ENCODE measurements at places on chromosomes 7 and 10.

GRCh38 chr10:121099592-121099991 lies 248.4 kb downstream of the WDR11 start:
- DNase-seq: no peak

GRCh38 chr7:98619450-98620321 lies 2.6 kb downstream of the NPTX2 start:
- DNase-seq: no peak

DNA sequence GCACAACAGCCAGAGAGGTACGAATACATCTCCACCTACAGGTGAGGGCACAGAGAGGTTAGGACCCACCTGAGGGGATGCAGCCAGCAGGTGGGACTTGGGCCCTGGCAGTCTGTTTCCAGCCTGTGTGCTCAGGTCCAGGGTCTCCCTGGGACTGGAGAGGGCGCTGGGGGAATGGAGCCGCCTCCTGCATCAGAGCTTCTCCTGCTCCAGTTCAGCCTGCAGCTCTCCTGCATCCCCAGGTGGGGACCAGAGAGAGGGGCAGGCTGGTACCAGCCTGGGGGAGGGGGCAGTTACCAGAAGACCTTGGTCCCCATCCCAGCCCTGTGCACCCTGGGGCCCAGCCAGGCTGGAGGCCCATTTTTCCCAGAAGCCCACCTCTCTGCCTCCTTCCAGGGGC lies 80.7 kb downstream of the LHPP start:
- no peak for DNase-seq

- no peak for DNase-seq
Measured at GRCh38 chr7:110454713-110455112, 636.2 kb upstream of the LRRN3 start.

GRCh38 chr7:66013938-66014337 lies 31.9 kb upstream of the GUSB start:
- no peak for DNase-seq

DNA sequence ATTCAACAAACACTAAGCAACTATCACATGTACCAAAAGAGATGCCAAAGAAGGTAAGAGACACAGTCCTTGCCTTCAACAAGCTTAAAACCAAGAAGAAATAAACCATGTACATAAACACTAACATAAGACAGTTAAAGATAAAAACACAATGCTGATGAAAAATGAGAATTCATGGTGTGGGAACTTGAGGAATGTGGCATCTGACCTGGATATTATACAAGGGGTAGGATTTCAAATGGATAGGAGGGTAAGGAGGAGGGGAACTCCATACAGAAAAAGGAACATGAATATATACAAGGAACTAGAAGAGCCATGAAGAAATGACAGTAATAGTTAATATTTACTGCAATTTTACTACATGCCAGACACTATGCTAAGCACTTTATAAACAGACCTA lies 11.0 kb downstream of the HIBADH start:
- DNase-seq: no peak

DNA sequence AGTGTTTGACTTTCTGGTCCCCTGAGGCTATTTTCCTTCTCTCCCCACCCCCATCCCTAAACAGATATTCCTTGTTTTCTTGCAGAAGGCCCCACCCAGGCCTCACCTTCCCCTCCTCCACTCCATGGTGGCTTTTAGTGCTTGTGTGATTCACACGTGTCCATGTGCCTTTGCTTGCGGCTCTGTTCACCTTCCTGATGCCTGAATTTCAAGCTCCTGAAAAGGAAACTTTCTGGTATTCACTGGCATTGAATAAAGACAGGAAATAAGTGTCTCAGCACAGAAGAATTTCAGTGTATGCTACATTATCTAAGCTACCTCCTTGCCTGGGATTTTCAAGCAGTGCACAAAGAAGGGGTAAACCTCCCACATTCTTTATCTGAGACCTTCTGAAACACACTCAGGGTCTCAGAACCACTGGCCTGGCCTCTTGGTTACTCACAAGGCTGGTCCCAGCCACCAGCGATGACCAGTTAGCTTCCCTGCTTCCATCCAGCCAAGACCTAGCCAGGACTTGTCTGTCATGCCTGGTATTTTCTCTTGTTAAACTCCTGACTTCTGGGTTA lies 17.2 kb upstream of the UBE2H start:
- DNase-seq: no peak

GRCh38 chr10:52249850-52250395 lies 64.2 kb upstream of the DKK1 start:
- DNase-seq: no peak

DNA sequence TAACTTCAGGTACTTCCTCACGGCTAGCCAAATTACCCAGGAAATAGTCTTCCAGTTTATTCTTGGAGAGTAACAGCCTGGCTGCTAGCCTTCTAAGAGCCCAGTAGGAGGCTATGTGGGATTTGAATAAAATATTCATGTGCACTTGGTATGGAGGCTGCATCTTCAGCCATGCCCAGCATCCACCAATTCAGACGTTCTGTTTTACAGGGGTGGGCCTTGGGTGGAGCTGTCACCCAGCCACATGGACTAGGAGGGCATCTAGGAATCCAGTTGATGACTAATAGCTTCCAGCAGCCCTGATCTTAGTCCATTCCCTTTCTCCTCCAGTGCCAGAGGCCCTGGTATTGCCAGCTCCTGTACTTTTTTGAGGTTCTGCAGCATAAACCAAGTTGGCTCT lies 66.3 kb upstream of the ZRANB1 start:
- DNase-seq: no peak

- DNase-seq: no peak
Measured at GRCh38 chr7:81783818-81784217, 14.0 kb upstream of the HGF start.

DNA sequence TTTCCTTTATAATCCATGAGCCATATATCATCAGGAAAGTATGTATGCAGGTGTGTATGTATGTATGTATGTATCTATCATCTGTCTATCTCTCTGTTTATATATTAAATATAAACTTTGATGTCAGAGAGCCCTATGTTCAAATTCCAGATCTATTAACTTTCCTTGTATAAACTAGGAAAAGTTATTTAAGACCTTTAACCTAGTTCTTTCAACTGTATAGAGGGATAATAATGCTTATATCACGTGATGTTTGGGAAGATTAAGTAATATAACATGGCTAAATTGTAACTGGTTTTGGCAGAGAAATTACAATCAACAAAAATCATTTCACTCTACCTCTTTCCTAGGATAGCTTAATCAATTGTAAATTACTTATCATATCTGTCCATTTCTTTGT lies 628.3 kb upstream of the IGFBP3 start:
- DNase-seq: no peak

- DNase-seq: peak; percentile 36
Measured at GRCh38 chr10:119100434-119101238, 3.3 kb upstream of the DENND10 start.

GRCh38 chr7:73597978-73598782 lies 19.8 kb upstream of the TBL2 start:
- no peak for DNase-seq

GRCh38 chr7:31116615-31117014 lies 64.5 kb downstream of the ADCYAP1R1 start:
- no peak for DNase-seq

DNA sequence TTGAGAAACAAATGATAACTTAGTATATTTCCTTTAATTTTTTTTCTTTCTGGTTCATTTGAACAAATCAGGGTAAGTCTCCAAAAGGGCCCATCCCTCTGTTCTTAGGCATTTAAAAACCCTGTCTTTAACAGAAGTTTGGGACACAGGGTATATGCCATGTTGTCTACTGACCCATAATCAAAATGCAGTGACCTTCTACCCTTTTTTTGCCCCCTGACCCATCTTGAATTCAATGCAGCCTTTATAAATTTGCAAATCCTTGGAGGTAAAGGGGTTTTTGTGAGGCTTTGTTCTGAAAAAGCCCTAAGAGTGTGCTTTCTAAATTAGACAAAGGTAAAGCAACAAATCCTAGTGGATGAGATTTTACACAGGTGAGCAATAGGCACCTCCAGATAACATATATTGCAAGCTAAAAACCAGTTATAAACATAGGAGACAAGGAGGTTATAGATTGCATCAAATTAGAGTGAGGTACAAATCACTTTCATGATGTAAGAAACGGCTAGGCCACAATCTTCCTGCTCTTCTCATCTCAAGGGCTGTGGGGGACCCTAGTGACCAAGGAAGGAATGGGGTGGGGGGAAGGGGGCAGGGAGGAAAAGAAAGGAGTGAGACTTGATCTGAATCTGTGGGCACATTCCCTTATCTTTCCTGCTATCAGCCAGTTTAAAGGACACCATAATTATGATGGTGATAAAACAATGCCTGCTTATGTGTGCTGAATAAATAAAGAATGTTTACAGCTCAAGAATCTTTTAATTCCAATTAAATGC lies 2.7 kb downstream of the SKIDA1 start:
- no peak for DNase-seq

- DNase-seq: no peak
Measured at GRCh38 chr10:130141878-130142277, 5.7 kb downstream of the GLRX3 start.

DNA sequence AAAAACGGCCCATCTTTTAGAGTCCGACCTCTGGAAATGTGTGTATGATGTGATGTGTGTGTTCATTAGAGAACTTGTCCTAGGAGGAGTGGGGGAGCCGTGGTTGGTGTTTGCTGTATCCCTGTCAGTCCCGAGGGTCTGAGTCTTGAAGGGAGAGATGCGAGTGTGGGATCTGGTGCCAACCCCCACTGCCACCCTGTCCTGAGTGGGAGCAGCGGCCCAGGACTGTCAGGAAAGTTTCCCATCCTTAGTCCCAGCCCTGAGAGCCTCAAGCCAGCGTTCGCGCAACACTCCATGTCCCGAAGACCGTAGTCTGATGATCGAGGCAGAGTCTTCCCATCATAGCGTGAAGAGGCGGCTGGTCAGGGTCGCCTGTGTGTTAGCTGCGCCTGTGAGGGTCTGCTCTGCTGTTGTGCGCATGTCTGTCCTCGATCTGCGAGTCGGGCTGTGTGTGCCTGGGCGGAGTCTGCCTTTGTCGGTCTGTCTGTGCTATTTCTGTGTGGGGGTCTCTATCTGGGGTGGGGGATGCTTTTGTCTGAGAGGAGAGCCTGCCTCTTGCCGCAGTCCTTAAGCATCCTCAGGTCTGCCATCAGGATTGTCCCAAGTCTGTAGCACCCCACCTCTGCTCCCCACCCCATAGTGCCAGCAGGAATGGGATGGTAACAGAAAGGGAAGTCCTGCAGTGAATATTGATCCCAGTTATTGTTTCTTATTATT lies 514 bp upstream of the CHAT start:
- DNase-seq: no peak

DNA sequence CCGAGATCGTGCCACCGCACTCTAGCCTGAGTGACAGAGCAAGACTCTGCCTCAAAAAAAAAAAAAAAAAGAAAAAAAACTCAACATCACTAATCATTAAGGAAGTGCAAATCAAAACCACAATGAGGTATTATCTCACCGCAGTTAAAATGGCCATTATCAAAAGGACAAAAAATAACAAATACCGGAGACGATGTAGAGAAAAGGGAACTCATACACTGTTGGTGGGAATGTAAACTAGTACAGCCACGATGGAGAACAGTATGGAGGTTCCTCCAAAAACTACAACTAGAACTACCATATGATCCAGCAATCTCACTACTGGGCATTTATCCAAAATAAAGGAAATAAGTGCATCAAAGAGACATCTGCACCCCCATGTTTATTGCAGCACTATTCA lies 24.3 kb downstream of the GRK5 start:
- no peak for DNase-seq

All from uterus (tissue), 4 donors.